ENCODE measurements at places on chromosomes 5 and 9. TPM values are rescaled to one million over a fixed set of nuclear protein-coding genes. Genes with fewer than 3 reads are reported as not detected.
A peak's percentile ranks its signal among the peaks of the same experiment; 100 is the strongest.

DMRT2 gene
- total RNA-seq = 1.2 TPM

PCDHA11 gene
- total RNA-seq = not detected

DNA sequence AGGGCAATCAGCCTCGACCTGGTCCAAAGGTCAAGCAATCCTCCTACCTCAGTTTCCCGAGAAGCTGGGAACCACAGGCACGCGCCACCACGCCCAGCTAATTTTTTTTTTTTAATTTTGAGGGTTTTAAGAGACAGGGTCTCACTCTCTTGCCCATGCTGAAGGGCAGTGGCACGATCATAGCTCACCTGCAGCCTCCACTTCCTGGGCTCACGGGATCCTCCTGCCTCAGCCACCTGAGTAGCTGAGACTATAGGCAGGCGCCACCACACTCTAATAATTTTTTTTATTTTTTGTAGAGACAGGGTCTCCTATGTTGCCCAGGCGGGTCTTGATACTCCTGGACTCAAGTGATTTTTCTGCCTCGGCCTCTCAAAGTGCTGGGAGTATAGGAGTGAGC is 1.6 kb downstream of the UIMC1 start:
- peaks cover 23% of the 10 kb centered on the region for H3K4me1 ChIP-seq
- H3K36me3 ChIP-seq = peaks cover 27% of the 10 kb centered on the region
- no peaks in the 10 kb centered on the region for H3K27me3 ChIP-seq
- DNase-seq = no peak
- H3K27ac ChIP-seq = no peak overlapping the region

DNA sequence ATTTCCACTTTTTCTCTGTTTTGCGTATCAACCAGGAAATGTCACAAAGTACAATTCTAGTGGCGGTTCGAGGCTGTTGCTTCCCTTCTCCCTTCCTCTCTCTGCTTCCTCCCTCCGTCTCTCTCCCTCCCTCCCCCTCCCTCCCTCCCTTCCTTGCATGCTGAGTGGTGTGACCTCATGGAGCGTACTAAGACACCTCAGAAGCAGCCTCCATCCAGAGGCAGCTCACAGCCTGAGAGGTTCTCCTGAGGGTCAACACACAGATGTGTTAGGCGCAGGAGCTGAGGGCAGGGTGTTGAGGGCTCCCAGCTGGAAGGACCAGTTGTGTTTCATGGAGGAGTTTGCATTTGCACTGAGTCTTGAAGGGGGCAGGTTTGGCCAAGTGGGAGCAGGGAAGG is 57.7 kb downstream of the COL5A1 start:
- H3K4me3 ChIP-seq = no peak overlapping the region
- no peaks in the 10 kb centered on the region for H3K27me3 ChIP-seq
- no peaks in the 10 kb centered on the region for H3K4me1 ChIP-seq
- H3K27ac ChIP-seq = no peak overlapping the region
- no peaks in the 10 kb centered on the region for H3K36me3 ChIP-seq

DNA sequence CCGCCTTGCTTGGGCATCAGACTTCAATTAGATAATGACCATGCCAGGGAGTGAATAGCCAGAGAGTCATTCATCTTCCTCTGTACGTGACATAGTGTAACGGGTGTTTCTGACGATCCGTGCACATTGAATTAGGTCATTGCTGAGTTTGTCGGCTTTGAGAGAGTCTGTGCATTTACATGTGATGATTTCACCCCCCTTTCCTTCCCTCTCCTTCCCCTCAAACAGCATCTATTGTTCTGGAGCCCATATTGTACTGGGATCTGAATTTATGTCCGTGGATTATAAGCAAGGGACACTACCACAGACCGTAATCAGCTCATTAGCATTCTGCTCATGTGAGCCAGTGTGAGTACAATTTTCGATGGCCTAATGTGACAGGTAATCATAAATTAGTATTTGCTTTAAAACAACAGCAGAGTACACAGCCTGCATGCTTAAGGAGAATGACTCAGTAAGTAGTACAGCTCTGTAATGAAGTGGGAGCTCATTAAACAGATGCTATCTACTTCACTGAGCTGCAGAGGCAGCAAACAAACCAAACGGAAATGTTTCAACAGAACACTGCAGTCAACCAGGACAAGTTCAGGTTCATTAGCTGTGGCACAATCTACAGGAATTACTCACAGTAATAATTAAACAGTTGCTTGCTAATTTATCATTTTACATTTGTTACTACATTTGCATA is 302.1 kb downstream of the CSNK1G3 start:
- no peaks in the 10 kb centered on the region for H3K27me3 ChIP-seq
- no peak overlapping the region for H3K4me3 ChIP-seq
- no peaks in the 10 kb centered on the region for H3K4me1 ChIP-seq

DNA sequence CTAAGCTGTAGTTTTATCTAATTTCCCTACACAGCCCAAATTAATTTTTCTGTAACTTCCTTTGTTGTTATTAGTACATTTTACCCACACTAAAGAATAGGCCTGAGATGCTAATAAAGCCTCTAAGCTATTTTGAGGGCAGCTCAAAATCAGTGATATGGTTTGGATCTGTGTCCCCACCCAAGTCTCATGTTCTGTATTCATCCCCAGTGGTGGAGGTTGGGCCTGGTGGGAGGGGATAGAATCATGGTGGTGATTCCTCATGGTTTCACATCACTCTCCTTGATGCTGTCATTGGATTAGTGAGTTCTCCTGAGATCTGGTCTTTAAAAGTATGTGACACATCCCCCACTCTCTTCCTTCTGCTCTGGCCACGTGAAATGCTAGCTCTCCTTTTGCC is 27.3 kb downstream of the LURAP1L start:
- no peak for DNase-seq
- no peaks in the 10 kb centered on the region for H3K36me3 ChIP-seq
- H3K27me3 ChIP-seq = no peaks in the 10 kb centered on the region
- no peak overlapping the region for H3K4me3 ChIP-seq

GRCh38 chr9:137691646-137692351 is 73.0 kb downstream of the EHMT1 start:
- no peaks in the 10 kb centered on the region for H3K27me3 ChIP-seq
- no peak for DNase-seq
- peak overlapping the region; percentile 24 for H3K27ac ChIP-seq
- no peak overlapping the region for H3K4me3 ChIP-seq
- peaks cover 14% of the 10 kb centered on the region for H3K4me1 ChIP-seq

- H3K27ac ChIP-seq = no peak overlapping the region
- DNase-seq = no peak
- no peak overlapping the region for H3K4me3 ChIP-seq
- H3K4me1 ChIP-seq = no peaks in the 10 kb centered on the region
Observed at GRCh38 chr5:117954331-117954730, 1034.0 kb downstream of the DTWD2 start.

DNA sequence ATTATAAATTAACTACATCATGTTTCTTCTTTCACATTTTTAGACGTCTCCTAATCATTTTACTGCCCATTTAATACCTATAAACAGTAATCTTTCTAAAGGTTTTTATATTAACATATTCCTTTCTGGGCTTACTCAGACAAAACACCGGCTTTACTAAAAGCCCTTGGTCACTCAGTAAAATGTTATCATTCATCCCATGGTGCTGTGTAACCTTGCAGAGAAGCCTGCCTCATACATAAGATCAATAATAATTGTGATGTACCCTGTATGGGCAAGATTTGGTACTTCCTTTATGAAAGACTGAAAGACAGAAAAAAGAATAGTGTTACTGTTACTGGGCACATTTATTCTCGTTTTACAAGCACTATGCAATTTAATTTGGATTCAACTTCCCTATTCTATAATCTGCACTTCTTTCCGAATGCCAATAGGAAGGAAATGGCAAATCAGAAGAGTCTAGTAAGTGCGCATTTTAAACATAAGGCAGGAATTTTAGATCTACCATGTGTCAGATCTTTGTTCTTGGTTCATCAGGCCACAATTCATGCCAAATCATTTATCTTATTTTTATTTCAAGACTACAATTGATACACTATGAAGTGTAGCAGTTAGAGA is 522.2 kb downstream of the CSNK1G3 start:
- H3K27me3 ChIP-seq = no peaks in the 10 kb centered on the region
- no peak for DNase-seq
- no peak overlapping the region for H3K4me3 ChIP-seq
- no peaks in the 10 kb centered on the region for H3K4me1 ChIP-seq
- H3K27ac ChIP-seq = no peak overlapping the region

- H3K4me3 ChIP-seq = no peak overlapping the region
- peaks cover 14% of the 10 kb centered on the region for H3K4me1 ChIP-seq
Observed at GRCh38 chr5:142576303-142576702, 109.6 kb downstream of the FGF1 start.

GRCh38 chr5:127891942-127892341 is 188.8 kb downstream of the CCDC192 start:
- H3K4me1 ChIP-seq = no peaks in the 10 kb centered on the region
- H3K36me3 ChIP-seq = no peaks in the 10 kb centered on the region
- H3K27me3 ChIP-seq = peaks cover 9% of the 10 kb centered on the region
- no peak overlapping the region for H3K27ac ChIP-seq
- DNase-seq = no peak
- H3K4me3 ChIP-seq = no peak overlapping the region

DNA sequence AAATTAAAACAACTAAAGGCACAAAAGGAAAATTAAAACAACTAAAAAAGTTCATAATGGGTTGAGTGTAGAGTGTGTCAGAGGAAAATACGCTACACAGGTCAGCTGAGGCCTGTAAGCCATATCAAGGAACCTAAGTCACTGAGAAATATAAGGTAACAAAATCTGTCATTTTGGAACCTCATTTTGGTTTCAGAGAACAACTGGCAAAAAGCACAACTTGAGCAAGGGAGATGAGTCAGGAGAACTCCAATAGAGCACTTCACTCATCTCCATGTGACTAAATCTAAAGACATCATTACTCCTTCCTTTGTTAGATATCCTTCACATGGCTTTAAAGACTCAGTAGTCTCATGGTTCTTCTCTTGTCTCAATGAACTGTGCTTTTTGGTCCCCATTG is 269.4 kb upstream of the POU5F2 start:
- no peaks in the 10 kb centered on the region for H3K27me3 ChIP-seq
- DNase-seq = no peak
- H3K4me1 ChIP-seq = no peaks in the 10 kb centered on the region
- H3K4me3 ChIP-seq = no peak overlapping the region
- H3K27ac ChIP-seq = no peak overlapping the region

- no peak for DNase-seq
- no peak overlapping the region for H3K27ac ChIP-seq
- no peaks in the 10 kb centered on the region for H3K36me3 ChIP-seq
- peaks cover 37% of the 10 kb centered on the region for H3K4me1 ChIP-seq
- no peak overlapping the region for H3K4me3 ChIP-seq
Observed at GRCh38 chr5:96651948-96652753, 10.0 kb upstream of the CAST start.

- H3K27me3 ChIP-seq = no peaks in the 10 kb centered on the region
- no peak overlapping the region for H3K4me3 ChIP-seq
- no peak overlapping the region for H3K27ac ChIP-seq
- H3K36me3 ChIP-seq = no peaks in the 10 kb centered on the region
- DNase-seq = no peak
Observed at GRCh38 chr5:164336906-164337305, 831.5 kb downstream of the MAT2B start.

DNA sequence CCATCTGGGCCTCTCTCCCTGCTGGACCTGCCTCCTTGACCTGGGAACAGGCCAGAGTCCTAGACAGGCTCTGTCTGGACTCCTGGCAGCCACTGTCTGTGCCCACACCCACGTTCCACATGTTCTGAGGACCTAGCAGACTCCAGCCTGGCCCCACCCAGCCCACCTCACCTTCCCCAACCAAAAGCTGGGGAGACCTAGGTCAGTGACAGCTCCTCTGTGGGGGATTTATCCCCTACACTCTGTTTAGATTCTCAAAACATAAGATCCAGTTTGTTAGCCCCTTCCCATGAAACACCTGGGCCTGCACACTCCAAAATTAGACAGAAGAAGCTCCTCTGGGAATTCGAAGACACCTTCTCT is 59.8 kb upstream of the ADAMTS2 start:
- no peak overlapping the region for H3K4me3 ChIP-seq
- no peak overlapping the region for H3K27ac ChIP-seq
- no peaks in the 10 kb centered on the region for H3K4me1 ChIP-seq
- H3K36me3 ChIP-seq = no peaks in the 10 kb centered on the region

GRCh38 chr5:92941806-92942205 is 639.2 kb downstream of the NR2F1-AS1 start:
- H3K27ac ChIP-seq = no peak overlapping the region
- no peak overlapping the region for H3K4me3 ChIP-seq
- no peak for DNase-seq
- H3K4me1 ChIP-seq = no peaks in the 10 kb centered on the region
- H3K27me3 ChIP-seq = no peaks in the 10 kb centered on the region

GRCh38 chr5:93273176-93273575 is 307.8 kb downstream of the NR2F1-AS1 start:
- no peaks in the 10 kb centered on the region for H3K27me3 ChIP-seq
- no peak overlapping the region for H3K4me3 ChIP-seq
- no peaks in the 10 kb centered on the region for H3K36me3 ChIP-seq
- DNase-seq = no peak

DNA sequence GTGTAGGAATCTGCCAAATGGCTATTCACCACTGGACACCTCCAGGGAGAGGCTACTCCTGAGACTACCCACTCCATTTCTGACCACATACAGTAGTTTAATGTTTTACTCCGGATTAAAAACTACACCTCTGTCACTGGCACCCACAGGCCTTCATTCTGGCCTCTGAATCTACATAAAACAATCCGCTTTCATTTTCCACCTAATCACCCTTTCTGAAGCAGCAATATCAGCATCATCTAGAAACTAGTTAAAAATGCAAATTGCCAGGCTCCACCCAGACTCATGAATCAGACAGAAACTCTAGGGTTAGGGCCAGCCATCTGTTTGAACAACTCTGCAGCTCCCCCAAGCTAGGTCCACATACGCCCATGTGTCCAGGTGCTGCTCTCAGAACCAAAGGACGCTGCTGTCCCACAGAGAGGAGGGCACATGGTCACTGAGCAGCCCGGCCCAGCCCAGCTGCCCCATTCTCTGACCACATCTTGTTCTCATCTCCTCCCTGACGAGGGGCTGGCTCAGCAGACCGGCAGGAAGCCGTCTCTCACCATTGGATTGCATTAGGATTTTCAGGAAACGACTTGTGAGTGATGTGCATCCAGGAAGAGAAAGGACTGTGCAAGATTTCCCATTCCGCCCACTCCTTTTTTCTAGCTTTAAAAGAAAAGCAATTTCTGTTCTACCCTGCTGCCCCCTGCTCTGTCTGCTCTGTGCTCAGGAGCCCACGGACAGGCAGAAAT is 34.7 kb downstream of the ADAM19 start:
- peaks cover 75% of the 10 kb centered on the region for H3K36me3 ChIP-seq
- H3K27ac ChIP-seq = peak overlapping the region; percentile 85
- H3K27me3 ChIP-seq = no peaks in the 10 kb centered on the region
- DNase-seq = peak; percentile 59
- peaks cover 82% of the 10 kb centered on the region for H3K4me1 ChIP-seq
- H3K4me3 ChIP-seq = peak overlapping the region; percentile 56

DNA sequence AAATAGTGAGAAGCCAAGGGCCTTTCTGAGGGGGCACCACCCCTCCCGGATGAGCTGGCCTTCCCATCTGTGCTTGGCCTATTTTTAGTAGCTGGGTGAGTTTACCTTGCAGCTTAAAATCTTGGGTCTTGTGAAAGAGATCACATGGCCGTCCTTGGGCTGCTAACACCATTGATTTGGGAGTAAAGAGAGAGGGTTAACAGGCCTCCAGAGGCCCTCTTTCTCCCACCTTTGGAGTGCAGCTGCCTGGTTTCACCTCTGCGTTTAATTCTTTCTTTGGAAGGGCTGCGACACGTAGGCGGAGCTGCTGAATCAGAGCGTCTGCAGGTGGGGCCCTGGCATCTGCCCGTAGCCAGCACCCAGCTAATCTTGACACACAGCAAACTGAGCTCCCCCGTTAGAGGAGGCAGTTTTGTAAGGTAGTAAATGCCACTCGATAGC is 12.8 kb downstream of the OLFM1 start:
- no peak overlapping the region for H3K27ac ChIP-seq
- H3K36me3 ChIP-seq = no peaks in the 10 kb centered on the region
- H3K27me3 ChIP-seq = no peaks in the 10 kb centered on the region
- DNase-seq = no peak
- no peak overlapping the region for H3K4me3 ChIP-seq

Data from activated T-helper 2 cell treated with anti-CD3 and anti-CD28 coated beads, Interferon-gamma antibody, Interleukin-2, Interleukin-4, amounts not matched to agents 10 μg/mL and 5 μg/mL and 100 μg/mL, durations not matched to agents 14 hours and 24 hours and 36 hours (primary cell).